Ovary (tissue), 10 donors: ENCODE measurements at places on chromosomes 3 and 15. TPM values are rescaled to one million over a fixed set of nuclear protein-coding genes. Genes with fewer than 3 reads are reported as not detected.
A peak's percentile ranks its signal among the peaks of the same experiment; 100 is the strongest.

- DNase-seq: no peak
Observed at GRCh38 chr3:55159711-55160110, 231.9 kb upstream of the LRTM1 start.

DNA sequence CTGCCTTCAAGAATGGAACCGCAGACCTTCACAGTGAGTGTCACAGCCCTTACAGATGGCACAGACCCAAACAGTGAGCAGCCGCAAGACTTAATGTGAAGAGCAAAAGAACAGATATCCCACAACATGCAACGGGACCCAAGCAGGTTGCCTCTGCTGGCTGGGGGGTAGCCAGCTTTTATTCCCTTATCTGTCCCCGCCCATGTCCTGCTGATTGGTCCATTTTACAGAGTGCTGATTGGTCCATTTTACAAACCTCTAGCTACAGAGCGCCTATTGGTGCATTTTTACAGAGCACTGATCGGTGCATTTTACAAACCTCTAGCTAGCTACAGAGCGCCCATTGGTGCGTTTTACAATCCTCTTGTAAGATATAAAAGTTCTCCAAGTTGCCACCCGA, 102.0 kb upstream of the IGF1R start:
- no peak for DNase-seq

DNA sequence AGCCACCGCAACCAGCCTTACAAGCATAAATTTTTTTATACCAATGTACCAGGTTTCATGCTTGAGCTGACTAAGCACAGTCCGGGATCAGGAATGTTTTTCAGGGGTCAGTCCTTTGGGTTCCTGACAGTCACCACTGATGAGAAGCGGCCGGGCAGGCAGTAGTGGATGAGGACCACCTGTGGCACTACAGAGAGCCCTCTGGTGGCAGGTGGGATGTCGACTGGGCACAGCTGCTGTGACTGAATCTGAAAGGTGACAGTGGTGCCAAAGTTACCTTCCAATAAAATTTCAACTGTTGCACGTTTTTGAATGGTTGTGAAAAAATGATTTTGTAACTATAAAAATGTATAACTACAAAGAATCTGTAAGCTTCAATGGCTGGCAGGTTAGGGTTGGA, 34.0 kb downstream of the TPRA1 start:
- no peak for DNase-seq

GRCh38 chr3:74390121-74390877, 224.2 kb downstream of the CNTN3 start:
- DNase-seq: no peak

DNA sequence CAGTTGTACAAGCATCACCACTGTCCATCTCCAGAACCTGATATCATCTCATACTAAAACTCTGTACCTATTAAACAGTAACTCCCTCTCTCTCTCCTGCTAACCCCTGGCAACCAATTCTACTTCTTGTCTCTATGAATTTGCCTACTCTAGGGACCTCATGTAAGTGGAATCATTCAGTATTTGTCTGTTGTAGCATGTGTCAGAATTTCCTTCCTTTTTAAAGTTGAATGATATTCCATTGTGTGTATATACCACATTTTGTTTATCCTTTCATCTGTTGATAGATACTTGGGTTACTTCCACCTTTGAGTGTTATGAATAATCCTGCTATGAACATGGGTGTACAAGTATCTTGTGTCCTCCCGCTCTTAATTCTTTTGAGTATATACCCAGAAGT, 16.6 kb downstream of the ZNF592 start:
- no peak for DNase-seq

DNA sequence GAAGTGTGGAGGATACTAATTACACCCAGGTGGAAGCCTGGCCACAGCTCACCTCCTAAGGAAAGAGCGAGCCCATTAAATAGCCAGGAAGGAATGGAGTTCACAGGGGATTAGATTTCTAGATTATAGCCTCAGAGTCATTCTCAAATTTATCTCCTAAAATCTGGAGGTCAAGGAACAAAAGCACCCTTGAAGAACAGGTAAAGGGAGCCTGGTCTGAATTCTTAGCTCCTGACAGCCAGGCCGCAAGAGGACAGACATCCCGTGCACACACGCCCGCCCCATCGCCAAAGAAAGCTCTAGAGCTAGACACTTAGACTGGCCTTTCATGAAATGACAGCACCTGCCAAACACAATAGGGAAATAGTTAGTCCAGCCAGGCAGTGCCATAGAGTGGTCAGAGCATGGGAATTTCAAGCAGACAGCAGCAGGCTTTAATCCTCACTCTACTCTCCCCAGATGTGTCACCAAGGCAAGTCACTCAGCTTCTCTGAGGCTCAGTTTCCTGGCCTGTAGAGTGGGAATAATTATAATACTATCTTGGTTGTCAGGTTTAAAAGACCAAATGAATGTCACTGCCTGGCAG, 59.2 kb downstream of the LIPC start:
- DNase-seq: no peak

GRCh38 chr15:41934843-41935242, 37.5 kb downstream of the EHD4 start:
- no peak for DNase-seq

GRCh38 chr3:143258692-143259091, 139.1 kb downstream of the CHST2 start:
- DNase-seq: no peak

DNA sequence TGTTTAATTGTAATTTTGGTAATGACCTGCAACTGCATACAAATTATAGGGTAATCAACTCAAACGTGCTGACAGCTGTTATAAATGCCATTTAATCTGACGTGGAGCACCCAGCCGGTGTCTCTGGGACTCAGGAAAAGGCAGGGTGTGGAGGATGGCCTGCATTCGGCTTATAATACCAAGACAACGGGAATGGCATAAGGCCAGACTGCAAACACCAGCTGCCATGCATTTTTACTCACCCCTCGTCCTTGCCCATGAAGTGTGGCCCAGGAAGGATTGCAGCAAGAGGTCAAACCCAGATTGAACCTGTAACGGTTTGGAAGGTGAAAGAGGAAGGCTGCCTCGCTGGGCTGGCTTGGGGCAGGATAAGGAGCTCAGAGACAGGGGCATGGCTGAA, 96.4 kb downstream of the WNT7A start:
- DNase-seq: no peak

- DNase-seq: peak; percentile 33
Observed at GRCh38 chr3:42653560-42654330, at the start of gene ZBTB47. TSS of gene ZBTB47 (plus strand) at chr3:42653697. CDS start at chr3:42658356, 4,659 bp downstream.

- no peak for DNase-seq
Observed at GRCh38 chr3:141331377-141332318, 36.7 kb upstream of the ZBTB38 start.

DNA sequence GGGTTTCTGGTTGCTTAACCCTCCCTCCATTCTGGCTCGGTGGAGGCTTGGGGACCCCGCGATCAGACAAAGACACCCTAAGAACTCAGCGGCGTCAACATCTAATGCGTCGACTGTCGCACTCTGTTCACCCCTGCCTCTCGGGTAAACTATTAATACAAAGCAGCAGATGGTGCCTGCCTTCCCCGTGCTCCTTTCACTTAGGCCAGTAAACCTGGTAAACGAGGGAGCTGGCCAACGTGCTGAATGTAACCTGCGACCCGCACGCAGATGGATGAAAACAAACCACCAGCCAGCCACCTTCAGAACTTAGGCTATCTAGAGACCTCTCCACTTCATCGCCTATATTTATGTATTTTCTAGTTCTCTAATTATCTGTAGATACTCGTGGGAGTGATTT, 848 bp upstream of the CADPS start:
- DNase-seq: peak; percentile 53

- DNase-seq: no peak
Observed at GRCh38 chr3:194685065-194685717, 492 bp upstream of the FAM43A start.

DNA sequence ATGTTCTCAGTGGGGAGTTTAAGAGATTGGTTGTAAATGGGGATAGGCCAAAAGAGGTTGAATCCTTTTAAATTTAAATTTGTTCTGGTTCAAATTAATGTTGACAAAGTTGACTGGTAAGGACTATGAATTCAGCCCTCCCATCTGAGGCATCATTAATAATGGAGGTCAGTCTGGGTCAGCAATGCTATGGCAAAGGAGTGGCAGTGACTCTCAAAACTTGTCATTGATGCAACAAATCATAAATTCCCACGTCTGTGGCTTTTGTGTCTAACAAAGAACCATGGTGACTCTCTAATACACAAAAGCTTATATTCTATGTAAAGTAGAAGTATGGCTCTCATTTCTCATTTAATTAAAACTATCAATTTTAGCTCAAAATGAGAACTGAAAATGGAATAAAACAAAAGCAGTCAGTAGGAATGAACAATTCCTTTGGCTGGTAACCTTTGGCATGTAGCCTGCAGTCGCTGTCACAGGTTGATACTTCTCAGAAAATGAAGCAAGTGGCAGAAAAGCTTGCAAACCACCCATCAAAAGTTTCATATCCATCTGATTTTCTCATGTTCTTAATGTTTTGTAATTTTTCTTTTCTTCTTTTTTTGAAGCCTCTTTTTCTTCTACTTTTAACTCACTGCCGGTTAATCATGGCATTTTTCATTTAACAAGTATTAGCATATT, 12.2 kb upstream of the ZBED2 start:
- no peak for DNase-seq

DNA sequence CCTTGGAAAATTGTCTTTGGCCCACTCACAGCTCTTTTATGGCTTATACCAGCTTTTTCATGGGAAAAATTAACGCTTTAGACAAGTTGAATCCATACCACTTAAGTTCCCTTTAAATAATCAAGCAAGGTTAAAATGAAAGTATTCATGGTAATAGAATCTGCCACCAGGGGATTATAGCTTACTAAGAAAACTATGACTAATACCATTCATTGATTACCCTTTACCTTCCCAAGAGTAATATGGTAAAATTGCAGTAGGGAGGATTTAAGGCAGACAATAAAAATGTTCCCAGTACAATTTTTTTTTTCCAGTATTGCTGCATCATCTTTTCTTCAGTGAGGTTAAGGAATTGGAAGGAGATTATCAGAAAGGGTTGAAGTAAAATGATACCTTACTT, 641.1 kb upstream of the NAALADL2 start:
- DNase-seq: no peak

Gene TICRR
- 0.25 TPM for polyA plus RNA-seq

Gene CEP19
- polyA plus RNA-seq: 2.0 TPM

Gene TMEM158
- polyA plus RNA-seq: 3.2 TPM

Gene IFT80
- polyA plus RNA-seq: 19.4 TPM

Gene SPINT1
- 2.0 TPM for polyA plus RNA-seq
